ENCODE measurements at places on chromosomes 1 and 21.

DNA sequence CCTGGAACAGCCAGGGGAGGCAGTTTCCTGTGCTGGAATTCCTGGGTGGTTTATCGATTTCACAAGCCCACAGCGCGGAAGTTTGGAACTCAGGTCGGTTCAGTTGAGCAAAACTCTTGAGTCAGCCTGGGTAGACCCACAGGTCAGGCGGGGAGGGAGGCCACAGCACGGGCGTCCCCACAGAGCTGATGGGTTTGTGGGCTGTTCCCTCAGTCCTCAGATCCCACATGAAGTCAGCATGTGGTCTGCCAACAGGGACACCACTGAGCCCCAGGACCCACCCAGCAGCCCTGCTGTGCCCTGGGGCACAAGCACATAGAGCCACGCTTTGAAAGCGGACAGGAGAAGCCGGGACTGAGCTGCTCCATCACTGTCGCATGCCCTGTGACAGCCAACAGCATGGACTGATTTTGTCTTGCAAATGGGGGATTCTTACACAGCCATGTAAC lies 17.4 kb downstream of the BMP8A start:
- peak; percentile 52 for DNase-seq

GRCh38 chr1:247456021-247456420 lies 1.9 kb downstream of the OR2B11 start:
- DNase-seq, result no peak

- no peak for DNase-seq
Measured at GRCh38 chr1:29900712-29901111, 664.4 kb downstream of the PTPRU start.

- no peak for DNase-seq
Measured at GRCh38 chr1:20723159-20723536, 5.3 kb upstream of the KIF17 start.

GRCh38 chr1:36380782-36381181 lies 4.9 kb downstream of the STK40 start:
- no peak for DNase-seq

DNA sequence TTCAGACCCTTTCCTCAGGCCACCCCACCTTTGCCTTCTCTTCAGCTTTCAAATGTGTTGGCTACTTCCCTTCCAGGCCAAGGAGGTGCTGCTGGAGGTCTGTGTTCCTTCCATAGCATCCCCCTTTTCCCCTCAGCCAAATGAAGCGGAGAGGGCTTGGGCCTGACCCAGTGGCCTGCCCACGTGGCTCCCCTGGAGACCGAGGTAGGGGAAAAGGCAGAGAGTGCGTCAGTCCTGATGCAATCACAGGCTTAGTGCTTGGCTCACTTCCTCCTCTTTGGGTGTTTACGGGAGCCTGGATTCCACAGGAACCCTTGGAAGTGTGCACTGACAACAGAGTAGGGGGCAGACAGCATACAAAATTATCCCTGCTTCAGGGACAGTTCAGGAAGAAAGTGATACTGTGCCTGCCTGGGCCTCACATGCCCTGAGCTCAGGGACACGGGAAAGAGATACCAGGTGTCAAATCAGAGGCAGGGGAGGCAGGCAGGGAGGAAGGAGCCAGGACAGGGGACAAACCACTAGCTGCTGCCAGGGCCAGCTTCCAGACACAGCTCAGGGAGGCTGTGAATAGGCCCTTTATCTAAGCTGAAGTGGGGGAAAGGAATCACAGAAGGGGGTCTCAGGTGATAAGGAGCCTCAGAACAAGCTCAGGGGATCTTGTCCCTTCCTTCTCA lies 16.6 kb upstream of the PTP4A2 start:
- no peak for DNase-seq

- DNase-seq, result peak; percentile 45
Measured at GRCh38 chr1:152926091-152926490, 17.7 kb downstream of the IVL start.

DNA sequence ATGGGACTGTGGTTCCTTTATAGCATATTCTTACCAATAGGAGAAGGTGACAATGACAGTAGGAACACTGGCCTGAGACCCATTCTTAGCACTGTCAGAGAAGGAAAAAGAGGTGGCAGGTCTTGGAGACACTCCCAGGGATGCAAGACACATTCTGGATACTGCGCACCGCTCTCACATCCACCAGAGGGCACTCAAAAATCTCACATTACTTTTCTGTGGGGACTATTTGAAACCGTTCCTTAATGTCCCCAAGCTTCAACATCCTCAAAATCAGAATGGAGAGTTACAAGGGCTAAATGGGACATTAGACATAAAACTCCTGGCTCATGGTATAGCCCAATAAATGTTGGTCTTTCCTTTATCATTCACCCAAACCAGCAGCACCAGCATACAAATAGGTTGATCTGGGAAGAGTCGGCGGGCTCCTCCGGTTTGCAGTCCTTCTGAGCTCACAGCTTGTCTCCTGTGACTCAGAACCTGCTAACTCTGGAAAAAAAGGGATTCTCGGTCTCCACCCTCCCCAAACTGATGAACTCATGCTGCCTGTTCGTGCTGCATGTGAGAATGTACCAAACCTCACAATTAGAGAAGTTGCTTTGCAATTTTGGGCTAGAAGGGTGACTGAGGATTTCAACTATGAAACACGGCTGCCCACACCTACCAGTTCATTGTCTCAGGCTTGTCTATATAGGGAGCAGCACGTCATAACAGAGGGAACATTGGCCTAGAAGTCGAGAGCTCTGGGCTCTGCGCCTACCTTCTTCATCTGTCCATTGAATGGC lies 40.2 kb downstream of the IL12RB2 start:
- DNase-seq, result no peak

- peak; percentile 69 for DNase-seq
Measured at GRCh38 chr1:160548183-160548582, 25.1 kb upstream of the SLAMF6 start.

DNA sequence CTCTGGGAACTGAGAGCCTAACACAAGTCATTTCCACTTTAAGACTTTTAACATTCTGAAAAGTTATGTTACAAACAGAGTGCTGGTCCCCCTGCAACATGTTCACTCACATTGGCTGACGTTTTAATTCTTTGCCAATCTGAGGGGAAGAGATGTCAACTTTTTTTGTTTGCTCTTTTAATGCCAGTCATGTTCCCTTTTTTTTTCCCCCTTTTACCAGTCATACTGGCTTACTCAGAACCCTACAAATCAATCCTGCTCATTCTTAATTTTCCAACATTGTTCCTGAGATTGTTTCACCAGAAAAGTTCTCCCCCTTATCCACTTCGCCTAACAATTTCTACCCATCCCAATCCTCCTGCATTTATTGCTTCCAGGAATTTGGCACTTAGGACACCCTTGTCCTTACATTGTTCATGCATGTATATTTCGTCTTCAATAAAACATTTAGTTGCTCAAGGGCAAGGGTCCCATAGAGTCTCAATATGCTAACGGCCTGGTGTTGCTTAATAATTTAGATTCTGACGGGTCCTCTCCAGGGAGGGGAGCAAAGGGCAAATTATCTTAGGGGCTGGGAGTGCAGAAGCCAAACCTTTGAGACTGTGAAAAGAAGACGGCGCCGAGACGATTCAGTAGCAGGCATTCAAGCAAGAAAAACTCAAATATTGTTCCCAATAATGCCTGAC lies 624 bp upstream of the CR1L start:
- no peak for DNase-seq

All from GM13976 (cell line).